ENCODE measurements at places on chromosomes 1 and 21. TPM values are rescaled to one million over a fixed set of nuclear protein-coding genes. Genes with fewer than 3 reads are reported as not detected.

- DNase-seq = no peak
Observed at GRCh38 chr1:107804741-107805140, 160.2 kb downstream of the VAV3 start.

GRCh38 chr1:228109073-228109961 lies at the start of gene MRPL55:
Gene MRPL55 (minus strand): TSS chr1:228109299. CDS start chr1:228108260, 1,039 bp downstream.
- peak; percentile 97 for DNase-seq

NR0B2 gene
- total RNA-seq = 4.5 TPM

- DNase-seq = no peak
Observed at GRCh38 chr21:34018185-34018584, 55.2 kb upstream of the MRPS6 start.

GRCh38 chr1:237877631-237878030 lies 13.1 kb downstream of the ZP4 start:
- no peak for DNase-seq

DNA sequence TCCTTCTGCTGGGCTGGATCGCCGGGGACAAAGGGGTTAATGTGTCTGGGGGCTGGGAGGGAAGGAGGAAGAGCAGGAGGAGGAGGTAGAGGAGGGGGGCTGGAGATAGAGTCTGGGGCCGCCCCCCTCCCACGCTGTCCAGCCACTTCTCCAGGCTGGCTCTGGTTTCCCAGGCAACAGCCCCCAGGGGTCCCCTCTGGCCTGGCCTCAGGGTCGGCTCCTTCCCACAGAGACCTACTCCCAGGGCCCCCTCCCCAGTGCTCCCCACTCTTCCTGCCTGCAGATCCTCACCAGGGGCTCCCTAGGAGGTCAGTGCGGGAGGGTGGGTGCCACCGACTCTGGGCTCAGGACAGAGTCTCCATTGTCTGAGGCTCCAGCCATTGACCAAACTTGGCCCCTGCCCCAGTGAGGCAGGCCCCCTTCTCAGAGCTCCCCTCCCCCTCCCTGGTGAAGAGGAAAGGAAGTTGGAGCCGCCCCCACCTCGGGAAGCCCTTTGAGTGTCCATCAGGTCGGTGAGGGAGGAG lies 34.1 kb downstream of the ARHGEF10L start:
- no peak for DNase-seq

DNA sequence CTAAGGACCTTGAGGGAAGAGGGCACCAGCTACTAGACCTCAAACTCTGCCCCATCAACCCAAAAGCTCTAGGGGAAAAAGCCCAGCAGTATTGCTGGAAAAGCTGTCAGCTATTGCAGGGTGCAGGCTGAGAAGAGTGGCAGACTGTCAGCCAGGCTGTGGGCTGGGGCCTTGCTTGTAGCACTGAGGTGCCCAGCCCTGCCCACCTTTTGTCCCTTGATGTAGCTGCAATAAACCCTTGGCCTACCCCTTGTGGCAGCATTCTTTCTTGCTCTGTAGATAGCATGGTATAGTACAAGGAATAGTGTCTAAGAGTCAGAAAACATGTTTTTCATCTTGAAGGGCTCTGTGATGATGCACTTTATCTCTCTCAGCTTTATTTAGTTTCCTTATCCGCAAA lies 39.4 kb downstream of the CDC14A start:
- DNase-seq = no peak

FAM229A gene
- 1.8 TPM for total RNA-seq

DNA sequence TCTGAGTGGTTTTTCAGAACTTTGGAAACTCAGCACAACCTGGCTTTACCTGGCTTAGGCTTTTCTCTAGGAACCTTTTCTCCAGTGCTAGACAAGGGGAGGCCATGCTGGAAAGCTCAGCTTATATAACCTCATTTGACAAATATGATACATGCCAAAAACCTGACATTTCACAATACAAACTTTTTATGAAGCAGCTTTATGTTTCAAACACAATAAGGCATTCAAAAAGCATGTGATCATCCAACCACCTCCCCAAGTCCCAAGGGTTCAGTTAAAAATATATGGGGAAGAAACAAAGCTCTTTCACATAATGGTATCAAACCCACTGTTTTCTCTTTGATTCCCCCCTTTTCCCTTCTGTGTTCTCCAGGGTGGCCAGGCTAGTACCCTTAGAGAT lies 63.7 kb downstream of the ZC3H11B start:
- DNase-seq = no peak

PIK3R3 gene
- 50.9 TPM for total RNA-seq

CFAP74 gene
- total RNA-seq = not detected

TP73 gene
- total RNA-seq = not detected

DNA sequence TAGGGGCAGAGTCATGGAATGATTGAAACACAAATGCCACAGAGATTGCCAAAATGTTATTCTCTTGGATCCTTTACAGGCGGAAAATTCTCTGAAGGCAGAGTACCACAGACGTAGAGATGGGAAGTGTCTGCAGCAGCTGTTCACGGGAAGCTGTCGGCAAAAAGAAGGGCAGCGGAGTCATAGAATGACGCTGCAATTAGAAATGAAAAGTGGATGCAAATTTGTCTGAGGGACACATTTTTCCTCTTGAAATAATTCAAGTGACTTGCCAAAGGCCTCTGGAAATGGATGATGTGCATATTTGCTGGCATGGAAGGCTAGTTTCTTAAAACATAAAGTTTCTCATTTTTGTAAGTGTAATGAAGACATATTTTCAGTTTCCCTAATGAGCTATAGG lies 77.5 kb upstream of the PLD5 start:
- DNase-seq = no peak

TTC39A gene
- 14.0 TPM for total RNA-seq

DNA sequence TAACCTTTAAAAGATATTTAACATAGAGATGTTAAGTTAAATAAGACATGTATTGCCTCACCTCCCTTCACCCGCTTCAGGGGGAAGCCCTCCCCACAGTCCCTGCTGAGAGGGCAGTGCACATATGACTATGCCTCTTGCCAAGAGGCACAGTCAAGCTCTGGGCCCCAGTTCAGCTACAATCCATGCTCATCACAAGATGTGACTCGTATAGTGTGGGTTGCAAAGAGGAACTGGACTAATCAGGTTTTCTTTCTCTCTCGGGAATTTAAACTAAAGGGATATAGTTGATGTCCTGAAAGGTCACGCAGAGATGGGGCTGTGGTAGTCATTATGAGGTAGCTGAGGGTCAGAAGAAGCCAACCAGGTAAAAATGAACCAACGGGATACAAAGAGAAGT lies 35.6 kb downstream of the LYST start:
- no peak for DNase-seq

AADACL3 gene
- 0.09 TPM for total RNA-seq

DNA sequence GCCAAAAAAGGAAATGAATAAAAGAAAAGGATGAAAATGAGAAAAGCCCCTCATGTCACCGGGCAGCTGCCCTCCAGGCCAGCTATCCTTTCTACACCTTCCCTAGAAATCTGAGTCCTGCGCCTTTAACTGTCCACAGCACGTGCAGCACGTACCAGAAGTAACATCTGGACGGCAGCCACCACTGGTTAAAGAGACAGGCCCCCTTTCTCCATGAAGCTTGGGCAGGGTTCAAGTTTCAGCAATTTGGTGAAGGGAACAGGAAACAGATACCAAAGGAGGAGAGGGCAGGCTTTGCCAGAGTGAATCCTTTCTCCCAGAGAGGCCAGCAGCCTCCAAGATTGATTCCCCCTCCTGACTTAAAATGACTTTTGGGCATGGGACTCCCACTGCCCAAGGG lies 3.6 kb upstream of the KIAA2013 start:
- DNase-seq = peak; percentile 82

GRCh38 chr1:232684371-232685105 lies 54.6 kb upstream of the SIPA1L2 start:
- no peak for DNase-seq

TRIM17 gene
- total RNA-seq = 0.88 TPM

Data from left cardiac atrium (tissue), 4 donors.